ENCODE measurements at places on chromosomes 3 and 15.

DNA sequence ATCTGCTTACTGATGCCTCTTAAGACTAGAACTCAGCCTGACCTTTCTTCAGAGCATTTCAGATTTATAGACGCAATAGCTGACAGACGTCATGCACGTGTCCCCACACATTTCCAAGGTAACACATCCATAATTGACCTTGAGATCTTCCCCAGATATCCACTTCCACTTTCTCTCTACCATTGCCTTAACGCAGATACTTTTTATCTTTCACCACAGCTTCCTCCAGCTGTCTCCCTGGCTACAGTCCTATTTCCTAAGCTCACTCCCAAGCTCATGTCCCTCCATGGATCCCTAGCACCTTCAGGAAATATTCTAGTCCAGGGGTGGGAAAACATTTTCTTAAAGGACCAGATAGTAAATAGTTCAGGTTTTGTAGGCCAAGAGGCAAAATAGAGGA lies 173.0 kb upstream of the MITF start:
- no peak for DNase-seq

GRCh38 chr3:8755564-8756237 lies 13.7 kb downstream of the OXTR start:
- DNase-seq = no peak

GRCh38 chr3:74055061-74055460 lies 430.3 kb upstream of the PDZRN3 start:
- no peak for DNase-seq

GRCh38 chr3:123039178-123039577 lies 11.6 kb upstream of the SEMA5B start:
- no peak for DNase-seq

GRCh38 chr15:81765816-81766215 lies 280.0 kb downstream of the MEX3B start:
- no peak for DNase-seq

DNA sequence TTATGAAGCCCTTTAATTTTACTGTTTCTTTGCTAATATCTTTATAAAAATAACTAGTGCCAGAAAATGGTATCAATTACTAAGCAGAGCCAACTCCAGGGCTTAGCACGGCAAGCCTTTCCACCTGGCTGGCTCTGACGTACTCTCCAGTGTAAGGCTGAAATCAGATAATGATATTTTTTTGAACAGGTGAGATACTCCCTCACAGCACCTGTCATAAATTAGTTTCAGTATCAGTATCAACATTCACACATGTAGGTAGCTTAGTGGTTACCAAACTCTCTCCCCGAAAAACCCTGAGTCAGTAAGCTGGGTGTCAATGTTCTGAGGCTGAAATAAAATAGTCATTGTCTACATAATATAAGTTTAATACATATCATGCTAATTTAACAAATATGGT lies 710.1 kb downstream of the SQOR start:
- no peak for DNase-seq

DNA sequence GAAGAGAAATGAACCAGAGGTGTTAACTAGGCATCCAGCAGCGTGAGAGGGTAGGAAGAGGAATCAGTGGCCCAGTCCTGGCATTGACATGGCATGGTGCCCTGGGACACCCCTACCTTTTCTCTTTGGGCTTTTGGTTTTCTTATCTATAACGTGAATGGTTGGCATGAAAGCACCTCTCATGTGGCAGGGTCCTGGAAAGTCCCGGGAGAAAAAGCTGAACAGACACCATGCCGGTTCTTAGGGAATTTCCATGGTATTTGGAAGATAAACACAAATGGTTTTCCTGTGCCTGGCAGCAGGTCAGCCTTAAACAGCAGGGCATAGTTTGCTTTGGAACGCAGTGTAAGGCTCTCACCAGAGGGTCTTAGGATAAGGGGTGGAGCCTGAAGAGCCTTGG lies 15.4 kb downstream of the ARNT2 start:
- DNase-seq = no peak

DNA sequence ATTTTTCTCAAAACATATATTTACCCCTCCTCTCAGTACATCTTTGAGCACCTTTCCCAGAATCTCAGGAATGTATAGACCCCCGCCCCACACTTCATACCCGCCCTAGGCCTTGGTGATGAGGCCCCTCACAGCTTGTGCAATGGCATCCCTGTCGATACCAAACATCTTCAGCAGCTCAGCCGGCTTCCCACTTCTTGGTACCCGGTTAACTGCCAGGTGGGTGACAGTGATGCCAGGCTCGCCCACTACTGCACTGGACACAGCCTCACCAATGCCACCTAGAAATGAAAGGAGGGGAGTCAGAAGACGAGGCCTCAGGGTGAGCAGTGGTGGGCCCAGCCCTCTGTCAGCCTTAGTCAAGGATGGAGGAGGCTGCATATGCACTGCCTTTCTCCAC lies 30.2 kb downstream of the TKT start:
- DNase-seq = no peak

DNA sequence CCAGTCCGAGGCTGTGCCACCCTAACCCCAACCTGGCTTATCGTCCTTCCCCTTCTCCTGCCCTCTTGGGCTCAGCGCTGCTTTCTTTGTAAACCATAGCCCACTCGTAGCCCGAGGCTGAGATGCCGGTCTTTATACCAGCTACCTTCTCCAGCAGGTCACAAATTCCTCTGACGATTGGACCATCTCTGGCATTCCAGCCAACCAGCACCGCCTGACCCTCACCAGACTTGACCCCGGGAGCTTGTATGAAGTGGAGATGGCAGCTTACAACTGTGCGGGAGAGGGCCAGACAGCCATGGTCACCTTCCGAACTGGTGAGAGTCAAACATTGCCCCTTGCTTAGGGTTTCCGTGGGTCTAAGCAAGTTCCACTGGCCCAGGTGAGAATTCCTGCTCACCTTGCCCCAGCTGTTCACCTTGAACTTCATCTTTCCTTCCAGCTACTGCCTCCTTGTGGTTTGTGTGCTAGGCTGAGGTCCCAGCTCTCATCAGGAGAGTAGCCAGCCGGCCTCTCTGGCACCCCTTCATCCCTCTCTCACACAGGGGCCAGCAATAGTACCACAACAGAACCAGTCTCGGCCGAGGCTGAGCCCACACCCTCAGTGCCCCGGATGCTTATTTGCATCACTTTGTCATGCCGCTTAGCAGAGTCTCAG lies 66.7 kb downstream of the BOC start:
- DNase-seq = no peak

- no peak for DNase-seq
Measured at GRCh38 chr3:104906001-104906639, 460.6 kb upstream of the ALCAM start.

DNA sequence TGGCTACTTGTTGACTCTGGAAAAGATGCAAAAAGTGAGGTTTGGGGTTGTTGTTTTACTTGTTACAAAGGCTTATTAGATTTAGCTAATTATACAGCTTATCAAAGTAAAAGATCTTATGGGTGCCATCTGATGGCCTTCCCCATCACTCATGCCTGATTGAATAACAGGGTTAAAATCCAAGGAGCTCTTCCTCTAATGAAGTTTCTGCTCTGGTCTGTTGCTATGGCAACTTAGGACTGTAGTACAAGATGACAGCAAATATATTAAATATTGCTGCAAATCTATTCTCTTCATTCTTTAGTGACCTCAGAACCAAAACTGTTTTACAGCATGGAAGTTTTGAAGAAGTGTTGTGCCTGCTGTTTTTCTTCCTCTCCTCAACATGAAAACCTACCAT lies 45.6 kb upstream of the SRGAP3 start:
- no peak for DNase-seq

GRCh38 chr3:195868866-195869412 lies 39.4 kb downstream of the TNK2 start:
- no peak for DNase-seq

GRCh38 chr3:74537857-74538256 lies 76.6 kb downstream of the CNTN3 start:
- DNase-seq = no peak

DNA sequence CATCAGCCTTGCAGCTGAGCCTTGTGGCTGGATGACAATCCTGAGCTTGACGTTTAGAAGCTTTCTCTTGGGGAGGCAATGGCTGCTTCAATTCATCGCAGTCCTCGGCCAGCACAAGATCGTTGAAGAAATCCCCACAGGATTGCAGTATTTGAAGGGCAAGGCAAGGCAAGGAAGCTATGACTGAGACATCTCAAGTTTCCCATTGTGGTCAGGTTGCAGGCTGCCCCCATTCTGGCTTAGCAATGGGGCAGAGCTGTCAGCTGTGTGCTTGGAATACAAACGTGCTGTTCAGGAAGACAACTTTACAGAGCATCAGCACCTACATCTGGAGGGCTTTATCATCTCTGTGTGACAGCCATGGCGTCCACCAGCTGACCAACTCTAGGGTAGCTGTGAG lies 275.9 kb upstream of the TBL1XR1 start:
- no peak for DNase-seq

GRCh38 chr3:31498791-31499190 lies 33.9 kb upstream of the STT3B start:
- DNase-seq = no peak

DNA sequence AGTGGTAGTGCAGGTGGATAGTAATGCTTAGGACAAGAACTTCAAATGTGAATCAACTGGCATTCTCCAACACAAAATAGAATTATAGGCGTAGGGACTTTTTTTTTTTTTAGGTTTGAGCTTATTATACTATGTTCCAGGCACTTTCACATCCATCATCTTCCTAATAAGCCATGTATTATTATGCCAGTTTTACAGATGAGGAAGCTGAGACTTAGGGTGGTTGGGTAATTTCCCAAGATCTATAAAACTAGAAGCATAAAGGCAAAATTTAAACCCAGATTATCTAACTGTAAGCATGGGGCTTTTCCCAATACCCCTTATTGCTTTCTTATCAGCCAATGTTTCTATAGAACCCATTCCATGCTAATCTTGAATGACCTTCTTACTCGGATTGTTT lies 75.1 kb upstream of the ETV5 start:
- no peak for DNase-seq

DNA sequence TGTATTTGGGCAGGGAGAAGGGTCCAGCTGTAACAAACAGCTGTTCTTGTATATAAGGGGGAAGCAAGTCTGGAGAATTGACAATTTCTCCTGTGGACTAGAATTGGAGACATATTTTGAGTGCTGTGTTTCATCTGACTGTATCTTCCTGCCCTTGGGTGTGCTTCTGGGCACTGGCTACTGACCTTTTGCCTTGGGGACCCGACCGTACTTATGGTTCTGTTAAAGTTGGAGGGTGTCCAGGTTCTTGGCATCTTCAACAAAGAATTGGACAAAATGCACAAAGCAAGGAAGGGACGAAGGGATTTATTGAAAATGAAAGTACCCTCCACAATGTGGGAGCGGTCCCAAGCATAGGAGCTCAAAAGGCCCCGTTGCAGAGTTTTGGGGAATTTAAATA lies 31.0 kb downstream of the MAP2K1 start:
- DNase-seq = no peak

DNA sequence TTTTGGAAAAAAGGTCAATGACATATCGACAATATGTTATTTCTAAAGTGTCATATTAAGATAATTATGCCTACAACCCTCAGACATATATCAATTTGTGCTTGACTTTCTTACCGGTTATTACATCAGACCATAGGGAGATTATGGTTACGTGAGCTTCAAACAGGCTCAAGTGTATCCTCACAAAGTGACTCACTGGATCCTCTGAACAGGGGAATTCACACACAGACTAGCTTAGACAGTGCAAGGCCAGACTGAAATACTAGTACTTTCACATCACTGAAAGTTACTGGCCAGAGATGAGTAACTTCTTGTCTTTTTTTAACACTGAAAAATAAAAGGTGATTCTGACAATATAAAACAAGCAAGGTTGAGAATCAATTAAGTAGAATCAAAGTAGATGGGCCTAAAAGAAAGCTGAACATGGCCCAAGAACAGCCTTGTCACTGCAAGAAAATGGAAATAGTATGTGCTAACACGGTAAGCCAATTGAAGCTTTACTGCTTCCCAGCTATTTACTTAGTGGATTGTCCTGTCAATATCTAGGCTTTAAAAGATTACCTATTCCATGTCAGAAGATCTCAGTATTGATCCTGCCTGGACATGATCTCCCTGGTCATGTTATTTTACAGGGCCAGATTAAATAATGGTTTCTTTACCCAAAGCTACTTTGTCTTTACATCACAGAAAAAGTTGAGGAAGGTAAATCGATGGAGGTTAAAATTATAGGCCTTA lies 848.6 kb downstream of the ROBO1 start:
- no peak for DNase-seq

GRCh38 chr15:28889346-28889745 lies 3.6 kb downstream of the APBA2 start:
- DNase-seq = no peak

DNA sequence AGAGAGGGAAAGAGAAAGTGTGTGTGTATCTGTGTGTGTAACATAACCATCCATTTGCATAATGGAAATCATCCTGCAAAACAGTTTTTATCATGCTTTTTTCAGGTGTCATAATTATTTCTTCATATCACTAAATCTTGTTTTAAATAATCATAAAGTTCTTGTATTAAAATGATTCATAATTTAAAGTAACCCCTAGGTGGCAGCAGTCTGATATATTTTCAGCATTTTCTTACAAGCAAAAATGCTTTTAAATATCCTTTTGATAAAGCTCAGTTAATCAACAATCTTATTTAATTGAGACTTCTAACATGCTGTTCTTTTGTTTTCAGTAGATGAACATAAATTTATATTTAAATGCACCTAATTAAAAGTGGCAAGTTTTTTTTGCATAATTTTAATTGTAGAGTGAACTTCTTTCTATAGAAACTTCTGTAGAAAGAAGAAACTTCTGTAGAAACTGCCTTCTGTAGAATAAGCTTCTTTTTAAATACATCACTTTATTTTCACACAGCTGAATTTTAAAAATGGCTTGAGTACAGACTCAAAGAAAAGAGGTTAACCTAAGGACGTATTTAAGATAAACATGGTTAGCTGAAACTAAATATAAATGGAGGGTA lies 72.5 kb downstream of the OPA1 start:
- no peak for DNase-seq

- no peak for DNase-seq
Measured at GRCh38 chr3:39362812-39363211, 20.4 kb upstream of the SLC25A38 start.

GRCh38 chr3:32480604-32481003 lies 22.0 kb downstream of the CMTM6 start:
- DNase-seq = no peak

DNA sequence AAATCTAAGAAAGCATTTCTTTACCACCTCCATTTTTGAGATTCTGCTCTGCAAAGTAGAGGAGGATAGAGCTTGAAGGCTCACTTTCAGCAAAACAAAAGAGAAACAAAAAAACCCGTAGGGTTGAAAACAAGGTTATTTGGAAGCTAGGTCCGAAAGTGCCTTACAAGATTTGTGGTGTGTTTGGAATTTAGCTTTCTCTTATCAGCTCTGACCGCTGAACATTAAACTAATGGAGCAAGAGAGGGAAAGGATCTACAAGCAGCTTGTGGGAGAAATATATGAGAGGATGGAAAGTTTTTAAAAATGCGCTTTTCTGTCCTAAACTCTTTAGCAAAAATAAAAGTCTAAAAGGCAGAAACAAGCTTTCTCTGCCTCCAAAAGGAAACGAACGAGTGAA lies 545.5 kb downstream of the NTRK3 start:
- no peak for DNase-seq

DNA sequence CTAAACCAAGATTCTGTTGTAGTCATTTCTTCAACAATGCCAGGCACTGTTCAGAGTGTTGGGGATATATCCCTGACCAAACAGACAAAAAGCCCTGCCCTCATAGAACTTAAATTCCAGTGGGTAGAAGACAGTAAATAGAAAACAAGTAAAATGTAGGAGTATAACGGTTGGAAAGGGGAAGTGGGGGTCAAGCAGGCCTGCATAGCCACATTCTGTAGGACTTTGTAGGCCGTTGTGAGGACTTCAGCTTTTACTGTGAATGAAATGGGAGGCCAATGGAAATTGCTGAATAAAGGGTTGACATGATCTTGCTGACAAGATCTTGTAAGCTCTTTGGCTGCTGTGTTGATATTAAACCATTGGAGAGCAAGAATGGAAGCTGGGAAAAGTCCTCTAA lies 1.8 kb downstream of the MRPS11 start:
- no peak for DNase-seq
